ENCODE measurements at places on chromosomes 4 and X.

DNA sequence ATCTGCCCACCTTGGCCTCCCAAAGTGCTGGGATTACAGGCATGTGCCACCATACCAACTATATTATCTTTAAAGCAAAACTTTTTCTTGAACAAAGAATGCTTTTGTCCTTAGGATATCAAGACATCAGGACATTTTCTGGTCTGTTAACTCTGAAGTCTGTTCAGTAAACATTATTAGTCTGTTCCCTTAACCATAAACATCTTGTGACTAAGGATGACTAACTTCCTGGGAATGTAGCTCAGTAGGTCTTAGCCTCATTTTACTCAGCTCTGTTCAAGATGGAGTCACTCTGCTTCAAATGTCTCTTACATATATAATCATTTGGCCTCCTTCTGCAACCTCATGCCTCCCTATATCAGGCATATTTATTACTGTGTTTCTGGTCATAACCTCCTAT is 122.9 kb downstream of the UBE2NL start:
- DNase-seq: no peak

DNA sequence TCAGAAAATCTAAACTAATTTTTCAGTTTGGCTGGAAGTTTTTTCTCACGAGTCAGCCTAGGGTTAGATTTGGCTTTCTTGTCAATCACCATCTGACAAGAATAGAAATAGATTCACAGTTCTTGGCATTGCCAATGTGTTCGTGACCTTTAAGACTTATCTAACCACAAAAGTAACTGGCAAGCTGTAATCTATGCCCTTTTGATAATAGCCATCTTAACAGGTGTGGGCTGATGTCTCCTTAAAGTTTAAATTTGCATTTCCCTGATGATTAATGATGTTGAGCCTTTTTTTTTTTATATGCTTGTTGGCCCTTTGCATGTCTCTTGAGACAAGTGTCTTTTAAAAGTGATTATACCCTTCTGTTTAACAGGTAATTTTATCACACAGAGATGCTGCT is 460.3 kb upstream of the PRKX start:
- DNase-seq: no peak

GRCh38 chrX:71489540-71489939 is 43.4 kb upstream of the OGT start:
- no peak for DNase-seq

GRCh38 chrX:69024931-69025330 is 140.3 kb downstream of the PJA1 start:
- no peak for DNase-seq

GRCh38 chr4:165692082-165692481 is 181.0 kb upstream of the TLL1 start:
- DNase-seq: no peak

- DNase-seq: no peak
Observed at GRCh38 chr4:13178621-13179020, 305.5 kb downstream of the RAB28 start.

- no peak for DNase-seq
Observed at GRCh38 chrX:91434351-91435168, at the start of gene PABPC5. PABPC5 (plus strand) TSS chrX:91434839; CDS start chrX:91435578, 739 bp downstream.

- no peak for DNase-seq
Observed at GRCh38 chrX:30967516-30967915, 78.5 kb upstream of the TAB3 start.

- DNase-seq: no peak
Observed at GRCh38 chr4:8419222-8420041, 21.1 kb downstream of the ACOX3 start.
